Myocyte (in vitro differentiated cells): ENCODE measurements at places on chromosomes 16 and 17. TPM values are rescaled to one million over a fixed set of nuclear protein-coding genes. Genes with fewer than 3 reads are reported as not detected.
A peak's percentile ranks its signal among the peaks of the same experiment; 100 is the strongest.

Gene PDK2
- total RNA-seq: 54.4 and 61.1 TPM in 2 replicates

Gene TPSB2
- not detected in 2 replicates for total RNA-seq

Gene SEZ6L2
- 6.4 and 11.8 TPM in 2 replicates for total RNA-seq

Gene ARMC7
- total RNA-seq: 3.6 and 4.4 TPM in 2 replicates

Gene RCVRN
- total RNA-seq: not detected in 2 replicates

- DNase-seq: no peak
Measured at GRCh38 chr16:85649411-85650134, 36.5 kb downstream of the GSE1 start.

DNA sequence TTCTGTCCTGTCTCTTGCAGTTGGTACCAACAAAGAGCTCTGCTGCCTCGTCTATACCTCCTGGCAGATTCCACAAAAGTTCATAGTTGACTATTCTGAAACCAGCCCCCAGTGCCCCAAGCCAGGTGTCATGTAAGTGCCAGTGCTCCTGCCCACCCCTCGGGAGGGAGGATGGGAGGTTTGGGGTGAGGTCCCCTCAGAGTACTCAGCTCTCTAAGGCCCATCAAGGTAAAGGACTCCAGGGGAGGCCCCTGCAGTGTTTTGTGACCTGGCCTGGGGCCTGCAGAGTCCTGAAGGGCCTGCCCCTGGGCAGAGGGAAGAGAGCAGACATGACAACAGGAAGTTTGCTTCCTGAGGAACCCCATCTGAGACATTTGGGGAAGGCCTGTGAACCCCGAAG lies 6.4 kb downstream of the CCL18 start:
- DNase-seq: no peak

DNA sequence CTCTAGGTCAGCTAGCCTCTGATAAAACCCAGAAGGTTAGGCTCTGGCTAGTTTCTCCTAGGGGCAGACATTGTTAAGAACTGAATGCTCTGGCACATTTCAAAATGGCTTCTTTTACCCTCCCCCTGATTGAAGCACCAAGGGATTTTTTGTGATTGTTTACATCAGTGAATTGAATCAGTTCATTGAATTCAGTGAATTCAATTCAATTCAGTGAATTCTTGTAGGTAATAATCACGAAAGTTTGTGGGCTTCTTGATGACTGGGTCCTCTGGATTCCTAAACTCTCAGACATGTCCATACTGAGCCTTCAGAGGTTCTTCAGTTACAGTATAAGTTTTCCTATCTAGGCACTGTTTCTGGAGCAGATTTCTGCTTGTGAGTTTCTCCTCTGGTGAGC lies 135.2 kb upstream of the ELAC2 start:
- no peak for DNase-seq

DNA sequence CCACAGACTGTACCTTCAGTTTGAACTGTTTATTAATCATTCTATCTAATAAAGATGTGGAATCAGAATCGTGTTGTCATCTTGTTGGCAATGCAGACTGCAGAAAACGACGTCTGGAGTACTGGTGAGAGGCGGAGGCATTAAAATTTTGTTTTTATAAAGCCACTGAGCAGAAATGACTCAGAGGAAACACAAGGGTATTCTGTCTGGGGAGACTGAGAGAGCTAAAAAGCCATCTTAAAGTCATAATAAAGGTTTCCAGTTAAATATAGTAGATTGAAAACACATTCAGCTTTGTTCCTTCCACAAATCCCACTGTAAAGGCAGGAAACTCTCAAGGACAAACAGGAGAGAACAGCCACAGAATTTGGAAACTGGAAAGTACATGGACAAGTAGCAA lies 74.2 kb downstream of the CPPED1 start:
- DNase-seq: peak; percentile 28

DNA sequence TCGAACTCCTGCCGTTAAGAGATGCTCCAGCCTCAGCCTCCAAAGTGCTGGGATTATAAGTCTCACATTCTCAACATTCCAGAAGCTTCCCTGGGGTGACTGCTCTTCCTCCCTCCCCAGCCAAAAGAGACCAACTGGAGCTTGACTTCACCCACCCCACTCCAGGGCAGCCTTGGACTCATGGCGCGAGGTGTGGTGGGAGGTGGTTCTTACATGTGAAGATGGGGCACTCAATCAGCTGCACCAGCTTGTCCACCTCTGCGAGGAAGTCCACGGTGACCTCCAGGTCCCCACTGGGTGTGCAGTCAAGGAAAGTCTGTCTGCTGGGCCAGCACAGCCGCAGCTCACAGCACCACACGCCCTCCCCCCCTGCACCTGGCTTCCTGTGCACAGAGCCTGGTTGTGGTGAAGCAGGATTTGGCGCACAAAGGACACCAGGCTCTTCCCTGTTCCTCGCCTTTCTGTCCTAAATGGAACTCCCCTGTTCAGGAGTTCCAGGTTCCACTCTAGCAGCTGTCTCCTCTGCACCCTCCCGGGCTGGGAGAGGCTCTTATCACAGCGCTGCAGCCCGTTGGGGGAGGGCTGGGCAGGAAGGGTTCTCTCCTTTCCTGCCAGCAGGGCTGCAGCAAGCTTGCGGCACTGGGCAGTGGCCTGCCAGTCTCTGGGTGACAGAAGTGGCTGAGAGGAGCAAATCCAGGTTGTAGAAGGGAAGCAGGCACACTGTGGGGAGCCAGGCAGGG lies 9.6 kb upstream of the MTSS2 start:
- DNase-seq: peak; percentile 95
